ENCODE measurements at places on chromosomes 3 and 15. TPM values are rescaled to one million over a fixed set of nuclear protein-coding genes. Genes with fewer than 3 reads are reported as not detected.

GRCh38 chr3:138445654-138446053 lies 11.2 kb downstream of the ESYT3 start:
- DNase-seq, result no peak

The CATSPER2 gene
- total RNA-seq, result 0.33 TPM

GRCh38 chr3:57060089-57060821 lies at the start of gene SPATA12:
Gene SPATA12 (plus strand): TSS chr3:57060664. CDS start chr3:57073695, 13,031 bp downstream.
- peak; percentile 74 for DNase-seq

- no peak for DNase-seq
Observed at GRCh38 chr15:99717161-99718009, 15.9 kb downstream of the LYSMD4 start.

The MRPS11 gene
- 56.8 TPM for total RNA-seq

DNA sequence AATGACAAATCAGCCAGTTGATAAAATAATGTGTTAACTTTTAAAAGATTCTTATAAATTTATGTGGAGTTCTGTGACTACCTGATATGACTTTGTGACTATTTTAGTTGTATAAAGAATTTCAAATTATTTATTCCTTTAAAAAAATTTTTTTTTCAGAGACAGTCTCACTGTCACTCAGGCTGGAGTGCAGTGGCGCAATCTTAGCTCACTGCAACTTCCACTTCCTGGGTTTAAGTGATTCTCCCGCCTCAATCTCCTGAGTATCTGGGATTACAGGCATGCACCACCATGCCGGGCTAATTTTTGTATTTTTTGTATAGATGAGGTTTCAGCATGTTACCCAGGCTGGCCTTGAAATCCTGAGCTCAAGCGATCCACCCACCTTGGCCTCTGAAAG lies 48.5 kb downstream of the MBNL1 start:
- DNase-seq, result no peak

- DNase-seq, result no peak
Observed at GRCh38 chr15:90099072-90099867, 3.0 kb downstream of the IDH2 start.

GRCh38 chr15:58909616-58910015 lies 23.9 kb downstream of the SLTM start:
- DNase-seq, result no peak

DNA sequence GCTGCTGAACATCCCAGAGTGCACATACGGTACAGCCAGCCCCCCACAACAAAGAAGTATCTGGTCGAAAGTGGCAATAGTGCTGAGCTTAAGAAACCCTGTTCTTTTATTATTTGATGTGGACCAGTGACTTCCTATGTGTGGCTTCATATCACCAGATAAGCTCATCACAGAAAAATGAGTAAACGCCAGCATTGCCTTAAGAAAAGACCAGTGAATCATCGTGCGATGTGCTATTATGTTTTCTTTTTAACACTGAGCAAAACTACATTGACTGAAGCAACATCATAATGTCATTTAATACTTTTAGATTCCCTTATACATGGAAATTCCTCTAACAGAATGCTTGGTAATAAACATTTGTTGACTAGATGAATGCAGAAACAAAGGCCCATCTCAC lies 45.2 kb upstream of the ARRDC4 start:
- no peak for DNase-seq

GRCh38 chr3:135229018-135229495 lies 434.0 kb downstream of the EPHB1 start:
- no peak for DNase-seq

GRCh38 chr3:194586836-194587235 lies 46.4 kb downstream of the TMEM44 start:
- DNase-seq, result peak; percentile 51

The GLDN gene
- total RNA-seq, result not detected

DNA sequence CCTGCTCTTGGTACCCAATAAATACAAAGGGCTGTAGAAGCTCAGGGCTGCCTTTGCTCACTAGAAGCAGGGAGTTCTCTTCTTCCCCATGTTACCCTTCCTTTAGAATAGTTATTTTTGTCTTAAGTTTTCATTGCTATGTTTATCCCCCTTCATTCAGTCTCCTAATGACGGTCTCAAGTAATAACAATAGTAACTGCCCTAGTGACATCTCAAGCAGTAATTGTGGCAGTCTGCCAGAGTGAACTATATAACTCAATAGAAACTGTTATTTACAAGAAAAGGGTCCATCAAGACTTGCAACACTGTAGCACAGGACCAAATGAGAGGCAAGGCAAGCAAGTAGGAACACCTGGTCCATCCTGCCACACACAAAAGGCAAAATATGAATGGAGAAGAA lies 32.5 kb upstream of the SIN3A start:
- DNase-seq, result peak; percentile 40

The TGFBR2 gene
- total RNA-seq, result 298 TPM

GRCh38 chr3:153210146-153210545 lies 48.1 kb downstream of the RAP2B start:
- no peak for DNase-seq

GRCh38 chr3:195868336-195868865 lies 40.0 kb downstream of the TNK2 start:
- DNase-seq, result no peak

The EPHA3 gene
- total RNA-seq, result not detected

The FOXB1 gene
- total RNA-seq, result not detected

DNA sequence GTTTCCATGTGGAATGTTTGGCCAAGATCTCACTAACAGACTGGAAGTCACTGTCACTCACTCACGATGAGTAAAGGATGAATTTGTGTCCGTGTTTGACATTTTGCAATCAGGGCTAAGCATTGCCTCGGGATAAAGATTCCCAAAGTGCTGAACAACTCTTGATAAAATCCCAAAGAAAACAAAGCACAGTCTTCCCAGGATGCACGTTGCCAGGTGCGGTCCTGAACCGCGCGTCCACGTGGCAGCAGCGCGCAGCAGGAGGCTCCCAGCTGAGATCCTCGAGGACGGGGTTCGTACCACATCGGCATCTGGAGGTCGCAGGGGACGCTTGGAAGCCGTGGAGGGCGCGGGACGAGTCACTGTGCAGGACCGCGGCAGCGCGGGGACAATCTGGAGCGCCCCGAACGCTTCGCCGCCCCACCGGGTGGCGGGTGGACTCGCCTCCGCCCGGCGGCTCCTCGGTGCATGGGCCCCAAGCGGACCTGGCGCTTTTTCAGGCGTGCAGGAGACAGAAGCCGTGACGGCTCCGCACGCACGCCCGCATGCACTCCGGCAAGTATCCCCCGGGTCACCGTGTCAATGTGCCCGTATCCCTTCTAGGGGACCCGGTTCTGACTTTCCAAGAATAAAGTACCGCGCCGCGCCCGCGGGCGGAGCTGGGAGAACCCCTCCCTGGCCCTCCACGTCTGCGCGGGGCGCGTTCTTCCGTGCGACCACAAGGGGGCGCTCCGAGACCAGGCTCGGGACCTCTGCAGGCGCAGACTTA lies 17.7 kb downstream of the CPN2 start:
- peak; percentile 44 for DNase-seq

- DNase-seq, result no peak
Observed at GRCh38 chr3:149247929-149248691, 26.5 kb upstream of the CP start.

DNA sequence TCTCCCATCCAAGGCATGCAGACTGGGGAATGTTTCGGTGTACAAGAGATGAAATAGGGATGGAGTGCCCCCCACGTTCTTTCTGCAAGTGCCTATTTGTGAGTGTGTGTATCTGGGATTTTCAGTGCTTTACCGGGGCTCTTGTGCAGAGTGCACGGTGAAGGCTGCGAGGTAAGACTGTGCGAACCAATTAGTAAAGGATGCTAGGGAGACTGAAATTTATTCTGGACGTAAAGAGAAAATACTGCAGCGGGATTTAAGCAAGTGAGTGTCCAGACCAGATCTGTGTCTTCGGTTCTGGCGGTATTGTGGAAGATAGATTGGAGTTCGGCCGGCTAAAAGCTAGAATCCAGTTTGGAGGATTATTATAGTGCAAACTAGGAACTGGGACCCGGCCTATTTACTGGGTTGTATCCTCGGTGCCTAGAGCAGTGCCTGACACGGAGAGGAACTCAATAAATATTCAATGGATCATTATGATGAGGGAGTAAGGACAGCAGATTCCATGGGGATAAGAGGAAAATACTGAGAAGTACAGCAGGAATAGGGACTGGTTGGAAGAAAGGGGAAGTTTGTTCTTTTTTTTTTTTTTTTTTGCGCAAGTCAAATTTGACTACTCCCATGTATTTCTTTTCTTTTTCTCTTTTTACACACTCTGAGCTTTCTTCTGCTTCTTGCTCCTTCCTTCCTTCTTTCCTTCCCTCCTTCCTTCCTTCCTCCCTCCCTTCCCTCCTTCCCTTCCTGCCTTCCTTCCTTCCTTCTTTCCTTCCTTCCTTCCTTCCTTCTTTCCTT lies 580 bp upstream of the MAGEF1 start:
- no peak for DNase-seq

GRCh38 chr3:188686324-188686723 lies 485.4 kb upstream of the TPRG1 start:
- DNase-seq, result no peak

The CCDC39 gene
- not detected for total RNA-seq

The EPHB1 gene
- total RNA-seq, result 0.78 TPM
